ENCODE measurements at places on chromosomes 11 and 22. TPM values are rescaled to one million over a fixed set of nuclear protein-coding genes. Genes with fewer than 3 reads are reported as not detected.

GRCh38 chr22:29553351-29554224, at the start of gene THOC5:
Gene THOC5, minus strand, starts transcription at chr22:29553757. Its CDS starts 4,610 bp downstream, at chr22:29549147.
- peak; percentile 96 for DNase-seq

DNA sequence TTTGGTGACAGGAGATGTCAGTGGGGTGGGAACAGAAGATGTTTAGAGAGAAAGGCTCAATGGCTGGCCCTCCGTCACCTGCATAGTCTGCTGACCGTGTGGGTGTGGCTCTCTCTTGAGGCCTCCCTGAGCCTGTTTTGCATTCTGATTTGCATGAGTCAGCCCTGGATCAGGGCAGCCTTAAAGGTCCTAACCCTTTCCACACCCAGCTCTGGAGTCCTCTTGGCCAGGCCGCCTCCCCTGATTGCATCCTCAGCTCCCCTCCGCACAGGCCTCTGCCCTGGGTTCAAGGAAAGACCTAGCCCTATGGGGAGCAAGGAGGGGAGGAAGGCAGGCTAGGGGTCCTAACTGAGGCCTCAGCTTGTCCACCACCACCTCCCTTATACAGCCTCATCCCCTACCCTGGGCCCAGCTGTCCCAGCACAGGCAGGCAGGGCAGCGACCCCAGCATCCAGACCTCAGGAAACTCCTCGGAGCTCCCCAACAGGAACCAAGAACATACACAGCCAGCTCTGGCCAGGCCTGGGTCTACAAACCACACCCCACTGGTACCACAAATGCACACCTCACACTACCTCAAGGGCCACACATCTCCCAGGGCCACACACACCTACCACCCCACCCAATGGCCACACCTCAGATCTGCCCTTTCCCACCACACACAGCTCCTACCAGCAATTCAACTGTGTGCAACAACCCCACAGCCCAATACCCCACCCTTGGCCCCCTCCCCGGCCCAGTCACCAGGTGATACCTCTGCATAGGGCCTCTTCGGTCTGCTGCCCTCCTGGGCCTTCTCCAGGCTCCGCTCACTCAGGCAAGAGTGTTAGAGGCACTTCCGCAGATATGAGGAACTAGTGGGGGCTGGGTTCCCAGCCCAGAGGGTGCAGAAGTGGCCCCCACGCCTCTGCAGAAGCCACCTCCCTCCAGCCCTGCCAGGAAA, 13.7 kb downstream of the ARAP1 start:
- no peak for DNase-seq

- no peak for DNase-seq
These were observed 49.2 kb upstream of the SYT7 start for GRCh38 chr11:61630089-61630488.

GRCh38 chr11:2779499-2779980, 79.7 kb upstream of the KCNQ1OT1 start:
- DNase-seq: no peak

LUZP2 gene
- 0.18 TPM for total RNA-seq

ARHGAP1 gene
- 78.6 TPM for total RNA-seq
